Fibroblast of lung (primary cell): ENCODE measurements at places on chromosomes 12 and 14. TPM values are rescaled to one million over a fixed set of nuclear protein-coding genes. Genes with fewer than 3 reads are reported as not detected.

DNA sequence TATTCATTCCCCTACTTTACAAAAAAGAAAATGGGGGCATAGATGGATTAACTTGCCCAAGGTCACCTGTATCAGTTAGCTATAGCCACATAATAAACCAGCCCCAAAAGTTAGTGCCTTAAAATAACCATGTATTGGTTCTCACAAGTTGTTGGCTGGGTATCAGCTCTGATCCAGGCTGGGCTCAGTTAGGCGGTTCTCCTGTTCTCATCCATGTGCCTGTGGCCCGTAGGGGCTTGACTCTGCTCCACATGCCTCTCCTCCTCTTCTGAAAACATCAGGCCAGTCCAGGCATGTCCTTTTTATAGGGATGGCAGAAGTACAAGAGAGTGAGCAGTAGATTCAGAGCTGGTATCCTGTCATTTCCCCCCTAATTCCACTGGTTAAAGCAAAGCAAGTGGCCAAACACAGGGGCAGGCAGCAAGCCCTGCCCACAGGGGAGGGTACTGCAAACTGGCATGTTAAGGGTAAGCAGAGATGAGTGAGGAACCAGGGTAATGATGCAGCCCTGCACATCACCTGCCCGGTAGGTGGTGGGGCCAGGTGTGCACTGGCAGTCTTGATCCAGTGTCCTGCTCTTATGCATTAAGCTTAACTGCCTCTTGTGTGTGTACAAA, 47.9 kb upstream of the TUNAR start:
- DNase-seq, result no peak

The OAS3 gene
- total RNA-seq, result 2.6 and 3.5 TPM in 2 replicates

The TAC3 gene
- total RNA-seq, result 0.17 TPM in 1 of 2 replicates, not detected in the other

The KLRC4 gene
- total RNA-seq, result not detected in 2 replicates

GRCh38 chr12:59808317-59808910, 212.6 kb downstream of the SLC16A7 start:
- DNase-seq, result peak; percentile 29
